ENCODE measurements at places on chromosomes 2 and 18.

DNA sequence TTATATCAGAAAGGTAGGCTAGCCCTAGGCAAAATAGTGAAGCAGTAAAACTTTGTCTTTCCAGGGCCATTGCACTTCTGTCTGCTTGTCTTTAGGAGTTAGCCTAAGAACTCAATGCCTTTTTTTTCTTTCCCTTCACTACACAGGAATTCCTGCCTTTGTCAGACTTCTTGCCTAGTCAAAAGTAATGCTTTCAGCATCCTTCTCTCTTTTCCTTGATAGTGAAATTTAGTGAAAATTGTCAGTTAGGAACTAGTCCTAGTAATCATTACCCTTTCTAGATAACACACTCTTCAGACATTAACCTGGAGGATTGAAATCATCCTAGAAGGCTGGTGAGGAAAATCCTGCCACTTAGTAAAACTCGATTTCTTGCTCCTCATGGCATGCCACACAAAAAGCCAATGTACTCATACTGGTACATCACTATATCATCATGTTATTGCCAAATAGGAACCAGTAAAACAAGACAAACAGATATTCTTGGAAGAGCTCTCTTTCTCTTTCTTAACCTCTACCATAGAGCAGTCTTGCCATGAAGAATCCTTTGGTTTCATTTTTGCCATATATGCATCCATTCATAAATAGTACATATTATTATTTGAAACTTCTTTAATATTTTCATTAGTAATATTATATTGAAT lies 320.5 kb downstream of the CTNNA2 start:
- no peak for DNase-seq

DNA sequence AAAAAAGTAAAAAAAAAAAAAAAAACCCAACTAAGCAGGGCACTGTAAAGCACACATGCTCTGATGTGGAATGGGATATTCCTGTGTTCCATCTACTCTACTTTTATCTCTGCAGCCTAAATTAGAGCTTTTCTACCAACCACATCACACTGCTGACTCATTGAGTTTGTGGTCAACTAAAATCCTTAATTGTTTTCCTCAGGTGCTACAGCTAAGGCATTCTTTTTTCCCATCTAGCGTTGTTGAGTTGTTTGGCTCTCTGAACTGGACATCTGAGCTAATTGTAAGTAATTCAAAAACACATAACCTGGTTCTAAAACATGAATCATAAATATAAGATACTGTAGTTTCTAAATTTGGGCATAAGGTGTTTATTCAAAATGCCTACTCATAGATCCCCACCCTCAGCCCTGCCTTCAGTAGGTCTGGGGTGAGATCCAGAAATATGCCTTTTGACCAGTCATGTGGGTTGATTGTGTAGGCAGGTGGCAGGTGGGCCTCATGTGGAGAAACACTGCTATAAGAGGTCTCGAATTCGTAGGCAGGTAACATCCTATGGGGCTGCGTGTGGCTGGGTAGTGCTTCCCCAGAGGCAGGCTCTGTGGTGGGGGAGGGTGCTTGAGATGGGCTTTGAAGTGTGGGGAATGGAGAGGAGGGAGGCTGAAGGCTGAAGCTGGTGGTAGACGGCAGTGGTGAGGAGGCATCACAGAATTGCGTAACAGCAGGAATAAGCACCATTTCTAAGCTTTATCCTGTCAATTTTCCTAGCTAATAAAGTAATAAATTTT lies 27.2 kb downstream of the ANKRD29 start:
- no peak for DNase-seq

GRCh38 chr2:61536180-61536571 lies 2.0 kb downstream of the XPO1 start:
- DNase-seq = no peak

GRCh38 chr2:37718515-37719161 lies 47.2 kb upstream of the CDC42EP3 start:
- DNase-seq = no peak

DNA sequence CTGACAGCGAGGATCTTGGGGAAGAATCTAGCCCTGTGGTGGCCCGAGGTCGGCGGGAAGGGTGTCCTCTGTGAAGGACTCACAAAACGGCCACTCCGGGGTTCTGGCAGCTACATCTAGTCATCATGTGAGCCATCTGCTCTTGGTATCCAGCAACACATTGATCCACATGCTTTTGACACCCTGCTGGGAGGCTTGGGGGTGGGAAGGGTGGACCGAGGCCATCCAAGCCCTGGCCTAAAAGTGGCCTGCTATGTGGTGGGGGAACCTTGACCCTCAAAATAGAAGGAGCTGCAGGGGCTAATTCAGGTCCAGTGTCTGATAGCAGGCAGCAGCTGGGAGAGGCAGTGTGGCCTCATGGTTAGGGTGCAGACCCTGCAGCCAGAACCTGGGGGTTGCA lies 145.7 kb downstream of the CELF4 start:
- no peak for DNase-seq

DNA sequence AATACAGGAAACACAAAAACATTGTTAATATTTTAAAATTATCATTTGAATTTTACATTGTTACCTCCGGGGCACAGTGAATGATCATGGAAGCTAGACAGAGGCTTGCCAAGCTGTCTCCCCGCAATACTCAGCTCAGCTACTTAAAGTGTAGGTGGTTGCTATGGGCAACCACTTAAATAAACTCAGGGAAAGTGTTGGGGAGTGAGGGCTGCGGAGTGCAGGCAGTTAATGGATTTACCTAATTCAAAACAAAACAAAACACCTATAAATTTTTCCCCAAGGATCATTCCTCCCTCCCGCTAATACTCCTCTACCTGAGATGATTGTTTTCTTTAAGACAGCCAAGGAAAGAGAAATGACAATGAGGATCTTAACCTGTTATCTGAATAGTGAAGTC lies 349.5 kb downstream of the TGIF1 start:
- DNase-seq = no peak

GRCh38 chr18:3692691-3693090 lies 242.7 kb downstream of the TGIF1 start:
- DNase-seq = no peak

GRCh38 chr2:72914206-72914559 lies 3.1 kb upstream of the EMX1 start:
- no peak for DNase-seq

DNA sequence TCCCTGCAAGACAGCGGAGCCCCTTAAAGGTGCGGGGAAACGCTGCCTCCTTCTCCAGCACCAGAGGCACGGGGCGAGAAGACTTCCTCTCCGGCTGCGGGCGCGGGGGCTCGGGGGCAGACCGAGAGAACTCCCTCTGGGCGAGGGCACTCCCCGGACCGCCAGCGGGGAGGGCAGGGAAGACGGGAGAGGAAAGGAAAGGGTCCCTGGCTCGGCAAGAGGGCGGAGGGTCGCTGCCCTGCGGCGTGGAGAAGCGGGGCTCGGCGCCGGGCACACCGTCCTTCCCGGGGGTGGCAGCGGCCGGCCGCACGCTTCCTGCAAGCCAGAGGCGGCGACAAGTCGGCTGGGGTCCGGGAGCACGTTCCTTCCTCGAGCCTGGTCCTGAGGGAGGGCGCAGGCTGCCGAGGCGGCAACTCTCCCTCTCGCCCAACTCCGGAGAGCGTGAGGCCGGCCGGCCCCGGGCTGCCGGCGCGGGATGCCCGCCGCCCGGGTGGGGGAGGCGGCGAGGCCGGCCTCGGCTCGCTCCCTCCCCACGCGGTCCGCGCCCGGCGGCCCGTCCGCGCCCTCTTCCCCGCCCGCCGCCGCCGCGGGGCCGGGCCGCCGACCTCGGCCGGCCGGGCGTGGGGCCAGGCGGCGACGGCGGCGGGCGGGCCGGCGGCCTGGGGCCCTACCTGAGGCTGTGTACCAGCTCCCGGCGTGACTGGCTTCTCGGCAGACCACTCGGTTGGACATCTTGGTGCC lies 1.1 kb downstream of the MEMO1 start:
- DNase-seq = peak; percentile 58

- peak; percentile 72 for DNase-seq
Observed at GRCh38 chr2:8219631-8220355, 462.1 kb upstream of the ID2 start.

DNA sequence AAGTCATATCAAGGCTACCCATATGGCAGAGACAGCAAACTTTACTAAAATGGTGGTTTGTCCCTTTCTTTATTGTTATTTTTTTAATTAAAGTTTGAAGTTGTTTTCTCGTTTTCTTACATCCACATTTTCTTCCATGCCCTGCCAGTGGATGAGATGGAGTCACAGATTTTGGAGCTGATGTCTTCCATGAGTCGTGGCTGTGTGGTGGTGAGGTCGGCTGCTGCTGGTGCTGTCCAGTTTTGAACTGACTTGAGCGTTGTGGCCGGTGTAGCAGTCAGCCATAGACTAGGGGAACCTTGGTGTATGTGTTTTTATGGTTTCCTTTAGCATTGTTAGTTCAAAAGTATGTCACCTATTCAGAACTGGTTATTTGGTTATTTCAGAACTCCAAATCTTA lies 182.8 kb downstream of the SH3RF3 start:
- DNase-seq = no peak

DNA sequence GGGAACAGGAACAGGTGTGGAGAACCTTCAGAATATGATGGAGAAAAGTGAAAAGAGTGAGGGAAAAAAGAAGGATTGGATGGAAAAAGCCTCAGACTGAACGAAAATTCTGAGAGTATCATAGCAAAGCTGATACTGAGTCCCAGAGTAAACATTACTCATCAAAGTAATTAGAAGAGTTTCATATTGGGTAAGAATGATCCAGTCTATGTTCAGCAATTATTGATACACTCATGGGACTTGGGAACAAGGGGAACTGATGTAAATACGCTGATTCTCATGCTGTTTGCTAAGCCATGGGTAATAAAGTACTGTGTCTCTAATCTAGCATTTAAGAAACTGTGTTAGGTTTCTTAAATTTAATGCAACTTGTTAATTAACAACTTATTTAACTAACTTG lies 219.9 kb upstream of the NOL4 start:
- no peak for DNase-seq

DNA sequence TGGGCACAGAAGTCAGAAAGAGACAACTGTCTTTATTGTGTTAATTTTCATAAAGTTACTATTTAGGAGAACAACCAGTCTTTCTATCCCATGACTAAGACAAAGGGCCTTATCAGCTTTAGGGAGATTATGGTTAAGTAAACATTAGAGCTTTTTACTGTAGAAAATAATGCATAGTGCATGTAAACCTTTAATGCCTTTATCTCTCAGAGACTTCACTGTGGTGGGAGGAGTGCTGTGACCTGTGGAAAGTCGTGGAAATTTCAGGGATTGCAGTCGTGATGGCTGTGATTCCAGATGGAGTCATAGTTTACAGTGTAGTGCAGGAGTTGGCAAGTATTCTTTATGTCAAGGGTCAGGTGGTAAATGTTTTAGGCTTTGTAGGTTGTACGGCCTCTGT lies 15.8 kb downstream of the ZNF236 start:
- DNase-seq = no peak

GRCh38 chr2:14642499-14642898 lies 10.0 kb downstream of the LRATD1 start:
- DNase-seq = no peak

GRCh38 chr2:213057977-213058376 lies 93.4 kb downstream of the IKZF2 start:
- DNase-seq = no peak

DNA sequence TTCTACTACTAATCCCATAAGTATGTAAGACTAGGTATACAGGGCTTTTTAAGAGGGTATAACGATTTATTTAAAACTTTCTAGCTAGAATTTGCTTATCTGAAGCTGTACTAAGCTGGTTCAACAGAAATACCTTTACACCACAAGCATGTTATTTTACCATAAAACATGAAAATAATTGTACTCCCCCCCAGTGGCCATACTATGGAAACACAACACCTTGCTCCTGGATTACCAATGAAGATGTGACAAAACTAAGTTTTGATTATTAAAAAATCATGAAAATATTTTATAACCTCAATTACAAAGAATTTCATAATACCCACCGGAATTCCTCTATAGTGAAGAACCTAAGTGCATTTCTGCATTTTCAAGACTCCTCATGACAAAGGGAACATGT lies 27.3 kb downstream of the LPIN2 start:
- DNase-seq = no peak

GRCh38 chr2:189407281-189408209 lies 33.7 kb upstream of the WDR75 start:
- no peak for DNase-seq

DNA sequence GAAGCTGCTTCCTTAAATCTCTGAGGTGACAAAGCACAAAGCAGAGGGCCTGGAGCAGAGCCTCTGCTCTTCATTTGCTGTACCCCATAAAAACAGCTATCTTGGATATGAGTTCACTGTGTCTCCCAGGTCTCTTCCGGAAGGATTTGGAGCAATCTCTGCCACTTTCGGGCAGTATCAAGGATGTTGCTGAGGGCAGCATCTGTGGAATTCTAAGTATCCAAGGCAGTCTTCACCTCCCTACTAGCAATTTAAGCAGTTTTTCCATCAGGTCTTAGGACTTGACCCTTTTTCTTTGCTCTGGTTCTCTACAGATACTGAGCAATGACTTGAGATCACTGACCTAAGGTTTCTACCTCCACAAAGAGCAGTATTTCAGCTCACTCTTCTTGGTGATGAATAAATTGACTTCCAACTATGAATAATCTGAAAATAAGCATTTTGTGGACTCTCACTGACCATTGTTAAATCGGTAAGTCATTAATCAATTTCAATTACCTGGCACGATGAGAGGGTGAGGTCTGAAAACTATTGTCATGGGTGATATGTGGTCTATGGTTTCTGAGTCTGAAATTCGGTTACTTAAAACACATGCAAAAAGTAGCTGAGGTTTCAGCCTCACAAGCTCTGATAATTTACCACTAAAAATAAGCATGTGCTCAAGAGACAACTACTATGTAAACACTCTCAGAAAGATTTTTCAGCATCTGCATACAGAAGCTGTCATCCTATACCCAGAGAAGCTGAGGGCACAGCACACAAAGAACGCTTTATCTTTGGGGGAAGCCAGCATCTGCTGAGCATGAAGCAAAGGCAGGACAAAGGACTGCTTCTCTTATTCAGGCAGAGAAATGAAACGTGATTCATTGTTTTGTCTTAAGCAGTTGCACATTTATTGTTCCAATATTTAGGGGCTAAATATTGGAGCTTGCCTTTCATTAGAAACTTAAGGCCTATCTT lies 32.1 kb upstream of the SPATS2L start:
- DNase-seq = no peak

- no peak for DNase-seq
Observed at GRCh38 chr2:121731366-121731765, 5.3 kb downstream of the NIFK start.

GRCh38 chr2:8679827-8680731 lies 1.8 kb upstream of the ID2 start:
- no peak for DNase-seq

DNA sequence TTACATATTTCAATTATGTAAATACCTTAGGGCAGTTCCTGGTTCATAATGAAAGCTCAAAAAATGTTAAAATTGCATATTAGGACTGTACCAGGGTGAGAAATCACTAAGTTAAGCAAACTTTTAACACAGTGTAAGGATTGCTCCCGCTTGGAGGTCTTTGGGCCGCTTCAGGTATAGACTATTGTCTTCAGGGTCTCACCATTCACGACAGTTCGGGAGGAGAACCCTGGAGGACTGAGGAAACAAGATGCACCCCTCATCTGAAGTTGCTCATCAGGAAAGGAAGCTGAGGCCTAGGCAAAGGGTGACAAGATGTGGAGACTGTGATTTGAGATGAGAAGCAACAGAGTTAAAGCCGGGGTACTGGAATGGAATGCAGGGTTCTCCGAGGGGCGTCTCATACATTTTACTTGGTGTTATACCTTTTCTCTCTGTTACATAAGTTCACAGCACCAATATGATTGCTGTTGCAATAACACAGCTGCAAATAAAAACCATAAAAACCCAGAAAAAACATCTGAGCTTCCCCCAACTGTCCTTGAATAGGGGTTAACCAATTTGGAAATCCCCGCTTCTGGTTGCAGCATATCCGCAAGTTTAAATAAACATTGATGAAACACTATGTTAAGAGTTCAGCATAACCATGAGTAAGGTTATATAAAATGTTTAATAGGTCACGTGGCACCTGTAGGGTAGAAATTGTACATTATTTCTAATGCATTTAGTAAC lies 40.1 kb downstream of the FBXO48 start:
- DNase-seq = no peak

Data from left cardiac atrium (tissue), 4 donors.